Astrocyte (in vitro differentiated cells and primary cell): ENCODE measurements at places on chromosomes 4 and X. TPM values are rescaled to one million over a fixed set of nuclear protein-coding genes. Genes with fewer than 3 reads are reported as not detected.

ODAPH gene
- 55.3 TPM in 2 replicates for total RNA-seq

ATRX gene
- 99.6 and 106 TPM in 2 replicates for total RNA-seq

DNA sequence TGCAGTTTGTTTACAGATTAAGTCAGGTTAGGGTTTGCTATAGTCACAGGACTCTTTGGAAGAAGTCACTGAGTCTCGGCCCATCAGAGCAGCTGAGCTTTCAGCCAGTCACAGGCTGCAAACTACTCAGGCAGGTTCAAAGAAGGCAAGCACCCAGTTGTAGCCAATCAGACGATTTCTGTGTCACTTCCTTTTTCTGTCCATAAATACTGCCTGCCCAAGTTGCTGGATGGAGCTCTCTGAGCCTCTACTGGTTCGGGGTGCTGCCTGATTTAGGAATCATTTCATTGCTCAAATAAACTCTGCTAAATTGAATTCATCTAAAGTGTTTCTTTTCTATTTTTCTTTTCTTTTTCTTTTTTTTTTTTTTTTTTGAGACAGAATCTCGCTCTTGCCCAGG, 7.3 kb upstream of the SH3BP2 start:
- H3K4me1 ChIP-seq: no peaks in the 10 kb centered on the region
- no peak overlapping the region for H3K4me3 ChIP-seq
- H3K36me3 ChIP-seq: no peaks in the 10 kb centered on the region
- H3K27me3 ChIP-seq: peaks cover 3% of the 10 kb centered on the region
- H3K27ac ChIP-seq: no peak overlapping the region

- no peak for DNase-seq
- peaks cover 7% of the 10 kb centered on the region for H3K27me3 ChIP-seq
- H3K27ac ChIP-seq: no peak overlapping the region
These were observed 933 bp downstream of the CNKSR2 start for GRCh38 chrX:21374994-21375707.

GUCY1B1 gene
- 1.5 and 2.5 TPM in 2 replicates for total RNA-seq

GRCh38 chr4:96097040-96097607, 257.2 kb downstream of the PDHA2 start:
- DNase-seq: peak; percentile 84
- H3K4me3 ChIP-seq: no peak overlapping the region
- peaks cover 5% of the 10 kb centered on the region for H3K4me1 ChIP-seq
- no peaks in the 10 kb centered on the region for H3K36me3 ChIP-seq

POLN gene
- total RNA-seq: 3.1 and 3.6 TPM in 2 replicates

DNA sequence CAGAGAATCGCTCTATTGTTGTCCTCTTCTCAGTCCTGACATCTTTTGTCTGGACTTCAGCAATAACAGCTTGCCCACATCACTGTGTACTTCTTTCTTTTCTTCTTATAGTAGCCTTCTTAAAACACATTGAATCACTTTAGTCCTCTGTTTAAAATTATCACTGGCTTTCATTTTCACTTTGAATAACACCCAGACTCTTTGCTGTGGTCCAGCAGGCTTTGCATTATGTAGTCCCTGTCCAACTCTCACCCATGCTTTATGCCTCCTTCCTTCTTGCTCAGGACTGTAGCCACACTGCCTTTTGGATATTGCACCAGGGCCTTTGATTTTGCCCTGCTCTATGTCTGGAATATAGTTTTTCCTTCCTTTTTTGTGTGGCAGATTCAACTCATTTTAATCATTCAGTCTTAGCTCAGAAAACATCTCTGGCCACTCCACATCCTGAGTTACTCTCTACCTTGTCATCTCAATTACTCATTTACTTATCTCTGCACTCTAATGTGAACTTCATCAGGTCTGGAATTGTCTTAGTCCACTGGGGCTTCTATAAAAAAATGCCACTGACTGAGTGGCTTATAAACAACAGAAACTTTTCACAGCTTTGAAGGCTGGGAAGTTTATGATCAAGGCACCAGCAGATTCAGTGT, 168.2 kb downstream of the C4orf33 start:
- H3K4me3 ChIP-seq: no peak overlapping the region
- no peak overlapping the region for H3K27ac ChIP-seq

DNA sequence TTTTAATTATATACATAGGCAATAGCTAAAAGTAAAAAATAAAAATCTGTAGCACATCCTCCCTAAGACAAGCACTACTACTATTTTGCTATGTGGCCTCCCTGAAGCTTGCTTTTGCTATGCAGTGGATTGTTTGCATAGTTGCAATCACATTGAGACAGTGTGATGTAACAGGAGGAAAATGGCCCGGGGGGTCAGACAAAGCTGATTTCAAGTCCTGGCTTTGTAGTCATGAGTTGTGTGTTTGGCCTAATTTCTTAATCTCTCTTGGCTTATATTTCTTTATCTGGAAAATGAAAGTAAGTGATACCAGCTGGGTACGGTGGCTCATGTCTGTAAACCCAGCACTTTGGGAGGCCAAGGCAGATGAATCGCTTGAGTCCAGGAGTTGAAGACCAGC, 166.6 kb downstream of the LHFPL1 start:
- no peak overlapping the region for H3K27ac ChIP-seq
- DNase-seq: peak; percentile 33
- H3K27me3 ChIP-seq: no peaks in the 10 kb centered on the region
- H3K4me3 ChIP-seq: no peak overlapping the region
- H3K36me3 ChIP-seq: no peaks in the 10 kb centered on the region

- no peaks in the 10 kb centered on the region for H3K36me3 ChIP-seq
- H3K27ac ChIP-seq: no peak overlapping the region
- no peak overlapping the region for H3K4me3 ChIP-seq
These were observed 124.7 kb downstream of the HNRNPD start for GRCh38 chr4:82248903-82249632.

DNA sequence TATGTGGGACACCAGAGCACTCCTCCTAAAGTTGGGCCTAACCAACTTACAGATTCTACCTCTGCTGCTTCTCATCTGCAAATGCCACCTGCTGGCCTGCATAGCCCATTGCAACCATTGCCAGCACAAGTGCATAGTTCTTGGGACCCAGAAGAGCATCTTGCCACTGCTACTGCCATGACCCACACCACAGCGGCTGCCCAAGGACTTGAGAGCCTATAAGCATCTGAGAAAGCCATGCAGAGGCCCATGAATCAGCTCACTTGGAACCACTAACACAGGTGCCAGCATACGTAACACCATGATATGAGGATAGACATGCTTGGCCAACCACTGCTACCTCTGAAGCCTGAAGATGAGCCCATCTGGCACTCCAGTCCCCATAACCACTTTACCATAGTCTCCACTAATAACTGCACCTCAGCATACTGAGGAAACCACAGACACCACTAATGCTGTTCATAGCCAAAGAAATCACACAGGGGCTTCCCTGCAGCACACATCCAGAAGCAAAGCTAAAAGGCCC, 258.1 kb upstream of the AGTR2 start:
- H3K36me3 ChIP-seq: no peaks in the 10 kb centered on the region
- H3K4me3 ChIP-seq: no peak overlapping the region
- no peaks in the 10 kb centered on the region for H3K4me1 ChIP-seq
- H3K27me3 ChIP-seq: no peaks in the 10 kb centered on the region
- no peak overlapping the region for H3K27ac ChIP-seq

JAKMIP1 gene
- 0.50 and 0.79 TPM in 2 replicates for total RNA-seq

DNA sequence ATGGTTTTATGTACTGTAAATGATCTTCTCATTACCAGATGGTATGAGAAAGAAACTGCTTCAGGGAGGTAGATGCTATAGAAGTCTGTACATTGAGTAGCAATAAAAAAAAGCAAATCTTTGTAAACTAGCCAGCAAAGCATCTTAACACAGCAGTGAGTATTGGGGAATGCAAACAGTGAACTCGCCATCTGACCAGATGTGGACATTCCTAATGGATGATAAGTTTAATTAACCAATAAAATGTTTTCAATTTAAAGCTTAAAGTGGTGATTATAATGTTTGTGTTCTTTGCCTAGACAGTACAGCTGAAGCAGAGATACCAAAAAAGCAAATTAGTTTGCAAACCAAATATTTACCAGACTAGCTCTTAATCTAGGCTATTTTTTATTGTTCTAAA, 1144.2 kb downstream of the FAT4 start:
- H3K4me1 ChIP-seq: no peaks in the 10 kb centered on the region
- no peak overlapping the region for H3K27ac ChIP-seq
- no peaks in the 10 kb centered on the region for H3K27me3 ChIP-seq
- no peak for DNase-seq
- H3K4me3 ChIP-seq: no peak overlapping the region
- no peaks in the 10 kb centered on the region for H3K36me3 ChIP-seq

DNA sequence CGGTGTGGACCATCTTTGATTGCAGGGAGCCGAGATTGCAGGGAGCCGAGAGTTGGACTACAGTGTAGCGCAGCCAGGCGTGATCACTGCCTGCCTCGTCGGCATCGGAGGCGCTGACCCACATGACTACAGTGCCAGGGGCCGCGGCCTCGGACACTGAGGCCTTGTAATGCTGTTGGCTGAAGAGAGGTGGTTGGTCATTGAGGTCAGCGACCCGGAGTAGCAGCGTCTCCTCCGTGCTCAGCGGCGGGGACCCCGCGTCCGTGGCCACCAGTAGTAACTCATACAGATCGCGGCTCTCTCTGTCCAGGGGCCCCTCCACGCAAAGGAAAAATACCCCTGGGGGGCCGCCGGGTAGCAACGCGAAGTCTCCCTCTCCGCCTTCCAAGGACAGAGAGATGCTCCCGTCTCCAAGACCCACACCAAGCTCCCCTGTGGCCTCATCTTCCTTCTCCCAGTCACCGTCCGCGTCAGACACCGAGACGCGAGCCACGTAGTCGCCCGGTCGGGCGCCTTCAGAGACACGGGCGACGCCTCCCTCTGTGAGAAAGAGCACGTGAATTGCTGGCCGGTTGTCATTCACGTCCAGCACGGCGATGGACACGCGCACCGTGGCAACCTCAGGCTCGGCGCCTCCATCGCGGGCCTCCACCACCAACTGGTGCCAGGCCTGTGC, 1.9 kb downstream of the DCHS2 start:
- DNase-seq: no peak
- no peak overlapping the region for H3K4me3 ChIP-seq
- H3K36me3 ChIP-seq: no peaks in the 10 kb centered on the region
- H3K27me3 ChIP-seq: peaks cover 38% of the 10 kb centered on the region

CABS1 gene
- not detected in 2 replicates for total RNA-seq

- H3K27me3 ChIP-seq: no peaks in the 10 kb centered on the region
- H3K4me1 ChIP-seq: peaks cover 10% of the 10 kb centered on the region
- no peak overlapping the region for H3K27ac ChIP-seq
- peak; percentile 30 for DNase-seq
- no peak overlapping the region for H3K4me3 ChIP-seq
These were observed 8.0 kb downstream of the AMOT start for GRCh38 chrX:112832481-112833095.

DNA sequence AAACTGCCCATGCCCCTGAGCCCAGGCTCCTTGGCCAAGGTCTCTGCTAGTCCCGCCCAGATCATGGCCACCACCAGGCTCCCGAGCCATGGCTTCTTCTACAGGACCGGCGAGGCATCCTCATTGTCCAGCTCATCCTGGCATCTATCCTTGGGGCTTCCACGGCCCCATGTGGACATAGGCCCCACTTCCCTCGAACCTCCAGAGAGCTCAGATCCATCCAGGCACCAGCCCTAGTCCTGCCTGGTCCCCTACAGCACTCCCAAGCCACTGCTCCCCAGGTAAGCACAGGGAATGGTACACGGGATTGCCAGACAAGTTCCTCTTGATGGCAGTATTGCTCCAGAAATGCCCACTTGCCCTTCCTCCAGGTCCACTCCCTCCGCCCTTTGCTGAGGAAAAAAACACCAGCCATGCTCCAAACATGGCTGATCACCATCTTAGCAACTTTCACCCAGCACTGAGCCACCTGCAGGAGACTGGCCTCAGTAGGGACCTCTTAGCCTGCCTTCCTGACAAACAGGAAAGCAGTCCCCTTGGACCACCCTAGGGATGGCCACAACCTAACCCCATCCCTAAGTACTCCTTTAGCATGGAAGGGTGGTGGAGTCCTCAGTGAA, 272.1 kb upstream of the AGTR2 start:
- no peak overlapping the region for H3K27ac ChIP-seq
- no peaks in the 10 kb centered on the region for H3K36me3 ChIP-seq
- no peaks in the 10 kb centered on the region for H3K27me3 ChIP-seq
- no peak overlapping the region for H3K4me3 ChIP-seq
- no peaks in the 10 kb centered on the region for H3K4me1 ChIP-seq

TMPRSS11A gene
- total RNA-seq: not detected in 2 replicates

SPINK2 gene
- total RNA-seq: not detected in 2 replicates

DNA sequence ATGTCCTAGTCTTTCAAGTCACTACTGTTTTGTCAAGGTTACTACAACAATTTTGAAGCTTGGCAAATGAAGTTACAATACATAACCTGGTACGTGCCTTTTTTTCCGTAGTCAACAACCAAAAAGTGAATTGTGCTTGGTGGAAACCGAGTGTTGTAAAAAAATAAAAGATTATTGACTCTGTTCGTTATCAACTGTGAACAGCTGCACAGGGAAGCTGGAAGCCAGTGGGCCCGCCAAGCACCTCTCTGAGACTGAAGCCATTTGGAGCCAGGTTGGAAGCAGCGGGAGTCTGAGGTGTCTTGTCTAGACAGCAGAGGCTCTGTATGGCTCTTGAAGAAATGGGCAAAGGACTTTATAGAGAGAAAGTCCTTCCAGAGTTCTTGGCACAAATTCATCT, 119.0 kb downstream of the GALNTL6 start:
- H3K36me3 ChIP-seq: no peaks in the 10 kb centered on the region
- no peaks in the 10 kb centered on the region for H3K27me3 ChIP-seq
- H3K4me3 ChIP-seq: no peak overlapping the region
- no peak for DNase-seq
- H3K27ac ChIP-seq: no peak overlapping the region
- H3K4me1 ChIP-seq: no peaks in the 10 kb centered on the region

DNA sequence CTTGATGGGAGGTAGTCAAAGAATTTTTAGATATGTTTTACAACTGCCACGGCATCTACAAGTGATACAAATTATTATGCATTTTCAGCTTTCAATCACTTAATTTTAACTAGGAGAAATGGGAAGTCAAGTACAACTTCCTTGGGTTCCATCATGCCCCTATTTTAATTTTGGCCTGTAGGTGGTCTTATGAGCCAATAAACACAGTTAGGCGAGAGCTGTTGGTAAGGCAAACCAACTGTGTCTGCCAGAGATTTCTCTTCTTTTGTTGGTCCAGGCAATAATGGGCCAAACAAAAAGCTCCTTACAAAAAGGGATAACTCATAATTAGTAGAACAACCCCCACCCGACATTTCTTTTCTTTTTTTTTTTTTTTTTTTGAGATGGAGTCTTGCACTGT, 63.3 kb upstream of the ARX start:
- no peak overlapping the region for H3K4me3 ChIP-seq
- no peak for DNase-seq
- no peak overlapping the region for H3K27ac ChIP-seq
- no peaks in the 10 kb centered on the region for H3K4me1 ChIP-seq
- H3K36me3 ChIP-seq: no peaks in the 10 kb centered on the region
- H3K27me3 ChIP-seq: no peaks in the 10 kb centered on the region

- H3K4me3 ChIP-seq: no peak overlapping the region
- H3K27ac ChIP-seq: no peak overlapping the region
- H3K4me1 ChIP-seq: no peaks in the 10 kb centered on the region
- no peak for DNase-seq
- H3K27me3 ChIP-seq: no peaks in the 10 kb centered on the region
- peaks cover 10% of the 10 kb centered on the region for H3K36me3 ChIP-seq
These were observed 74.2 kb downstream of the BEND4 start for GRCh38 chr4:42078184-42078801.

GRCh38 chrX:123983240-123983639, 21.7 kb downstream of the STAG2 start:
- DNase-seq: no peak
- no peaks in the 10 kb centered on the region for H3K4me1 ChIP-seq
- no peak overlapping the region for H3K27ac ChIP-seq
- H3K4me3 ChIP-seq: no peak overlapping the region

GRCh38 chrX:10615931-10616774, 4.2 kb downstream of the MID1 start:
- H3K27ac ChIP-seq: peak overlapping the region; percentile 63
- H3K4me3 ChIP-seq: peak overlapping the region; percentile 93
- H3K36me3 ChIP-seq: no peaks in the 10 kb centered on the region
- peaks cover 25% of the 10 kb centered on the region for H3K4me1 ChIP-seq

CSN1S1 gene
- not detected in 2 replicates for total RNA-seq
